ENCODE measurements at places on chromosomes 16 and 17. TPM values are rescaled to one million over a fixed set of nuclear protein-coding genes. Genes with fewer than 3 reads are reported as not detected.

GRCh38 chr16:86714166-86714565, 135.8 kb downstream of the FOXL1 start:
- DNase-seq, result no peak

GRCh38 chr17:44555099-44555498, 2.2 kb upstream of the FZD2 start:
- no peak for DNase-seq

- DNase-seq, result no peak
Measured at GRCh38 chr16:85144026-85144915, 32.0 kb upstream of the CIBAR2 start.

- DNase-seq, result no peak
Measured at GRCh38 chr17:39196808-39197291, 619 bp downstream of the CACNB1 start.

DNA sequence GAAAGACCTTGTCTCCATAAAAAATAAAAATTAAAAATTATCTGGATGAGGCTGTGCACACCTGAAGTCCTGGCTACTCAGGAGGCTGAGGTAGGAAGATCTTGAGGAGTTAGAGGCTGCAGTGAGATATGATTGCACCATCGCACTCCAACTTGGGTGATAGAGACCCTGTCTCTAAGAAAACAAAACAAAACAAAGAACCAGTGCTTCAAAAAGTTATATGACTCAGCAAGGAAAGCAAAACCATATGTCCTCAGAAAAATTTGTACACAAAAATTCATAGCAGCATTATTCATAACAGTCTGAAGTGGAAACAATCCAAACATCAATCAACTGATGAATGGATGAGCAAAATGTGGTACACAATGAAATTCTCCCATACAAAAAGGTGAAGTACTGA, 48.9 kb downstream of the SLFN5 start:
- no peak for DNase-seq

DNA sequence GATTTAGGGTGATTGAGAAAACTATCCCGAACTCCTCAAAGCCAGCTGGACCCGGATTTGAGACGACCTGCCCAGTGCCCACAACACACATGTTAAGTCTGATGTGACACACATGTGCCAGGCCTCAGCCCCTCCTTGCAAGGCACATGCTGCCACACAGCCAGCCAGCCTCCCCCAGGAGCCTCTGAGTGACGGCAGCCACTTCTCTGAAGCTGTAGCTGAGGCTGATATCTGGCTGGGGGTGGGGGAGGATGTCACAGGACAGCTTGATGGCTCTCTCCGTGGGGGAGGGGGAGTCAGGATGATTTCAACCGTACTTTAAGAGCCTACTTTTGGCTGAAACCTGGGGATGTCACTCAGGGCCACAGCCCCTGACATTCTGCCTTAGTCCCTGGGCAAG, 40.9 kb downstream of the SRCIN1 start:
- no peak for DNase-seq

DNA sequence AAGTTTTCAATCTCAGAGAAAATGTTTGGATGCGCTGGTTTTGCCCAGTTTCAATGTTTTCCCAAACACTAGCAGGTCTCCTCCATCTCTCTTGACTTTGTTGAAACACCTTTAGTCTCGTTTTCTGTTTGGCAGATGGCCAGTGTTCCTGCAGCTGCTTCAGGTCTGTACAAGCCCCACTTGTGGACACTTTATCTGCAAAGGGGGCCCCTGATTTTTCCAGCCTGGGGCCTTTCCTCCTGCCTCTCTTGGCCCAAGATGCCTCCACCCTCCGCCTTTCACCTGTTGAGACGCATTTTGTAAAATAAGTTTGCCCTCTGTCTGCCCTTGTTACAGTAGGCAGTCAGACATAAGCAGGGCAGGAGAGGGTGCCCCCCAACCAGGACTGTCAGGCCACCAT, 21.8 kb upstream of the PRM1 start:
- DNase-seq, result no peak

MRPL28 gene
- 116 TPM for total RNA-seq

TEFM gene
- 29.4 TPM for total RNA-seq

GRCh38 chr17:46176975-46177374, 16.3 kb downstream of the KANSL1 start:
- no peak for DNase-seq

- DNase-seq, result no peak
Measured at GRCh38 chr16:56684926-56685590, 2.8 kb downstream of the MT1X start.

- no peak for DNase-seq
Measured at GRCh38 chr16:15542734-15543347, 100.1 kb downstream of the MARF1 start.

- no peak for DNase-seq
Measured at GRCh38 chr16:1072526-1073261, at the start of gene SSTR5. Gene SSTR5 (plus strand): TSS chr16:1072747. CDS start chr16:1078869, 6,122 bp downstream.

DNA sequence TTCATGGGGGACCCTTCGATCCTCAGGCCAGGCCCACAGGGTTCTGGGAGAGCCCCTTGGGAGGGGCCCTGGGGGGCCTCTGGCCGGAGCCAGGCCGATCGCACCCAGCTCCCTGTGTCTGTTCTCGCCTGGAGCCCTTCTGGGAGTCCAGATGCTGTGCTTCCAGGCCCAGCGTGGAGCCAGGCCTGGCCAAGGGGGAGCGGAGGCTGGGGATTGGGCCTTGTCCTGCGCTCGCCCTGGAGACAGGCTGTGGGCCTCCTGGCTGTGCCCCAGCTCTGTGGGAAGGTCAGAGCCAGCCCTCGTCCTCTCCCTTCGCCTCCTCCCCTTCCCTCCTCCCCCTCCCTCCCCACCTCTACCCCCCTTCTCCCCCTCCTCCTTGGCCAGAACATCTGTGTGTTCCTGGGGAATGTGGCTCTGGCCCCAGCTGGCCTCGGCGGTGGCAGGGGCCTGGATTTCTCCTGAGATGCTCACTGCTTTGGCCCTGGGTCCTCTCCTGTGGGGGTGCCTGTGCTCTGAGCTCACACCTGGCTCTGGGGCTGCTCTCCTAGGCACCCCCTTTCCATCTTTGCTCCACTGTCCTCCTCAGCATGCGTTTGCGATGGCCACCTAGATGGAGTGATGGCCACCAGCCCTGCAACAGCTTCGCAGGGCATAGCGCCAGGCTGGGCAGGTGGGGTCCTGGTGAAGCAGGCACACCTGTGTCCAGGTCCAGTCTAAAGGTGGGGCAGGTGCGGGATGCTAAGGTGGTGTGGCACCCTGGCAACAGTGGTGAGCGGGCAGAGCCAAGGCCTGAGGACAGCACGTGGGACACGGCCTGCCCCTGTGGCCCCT, 90.6 kb upstream of the CIBAR2 start:
- DNase-seq, result no peak

GRCh38 chr16:11163761-11164261, 92.2 kb downstream of the SOCS1 start:
- DNase-seq, result no peak

GRCh38 chr16:58413359-58413758, 21.1 kb downstream of the GINS3 start:
- DNase-seq, result no peak

UMOD gene
- not detected for total RNA-seq

Data from NCI-H460 (cell line).